ENCODE measurements at places on chromosomes 2 and 18. TPM values are rescaled to one million over a fixed set of nuclear protein-coding genes. Genes with fewer than 3 reads are reported as not detected.
A peak's percentile ranks its signal among the peaks of the same experiment; 100 is the strongest.

DNA sequence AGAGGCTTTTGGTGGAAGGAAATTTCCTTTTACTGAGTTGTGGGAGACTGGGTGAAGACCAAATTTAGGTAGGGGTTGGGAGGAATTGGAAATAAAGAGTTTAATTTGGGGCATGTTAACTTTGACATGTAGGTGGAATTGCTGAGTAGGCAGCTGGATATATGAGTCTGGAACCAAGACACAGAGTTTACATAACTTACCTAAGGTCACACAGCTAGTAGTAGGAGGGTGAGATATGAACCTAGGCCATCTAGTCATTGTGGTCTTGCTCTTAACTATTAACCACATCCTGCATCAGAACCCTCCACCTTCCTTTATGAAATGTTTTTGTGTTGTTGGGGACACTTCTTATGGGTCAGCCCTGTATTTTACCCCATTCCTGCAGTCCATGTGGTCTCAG lies 113.1 kb downstream of the ICOS start:
- no peak for DNase-seq

GRCh38 chr2:30984148-30984547 lies 154.1 kb downstream of the GALNT14 start:
- DNase-seq = no peak

DNA sequence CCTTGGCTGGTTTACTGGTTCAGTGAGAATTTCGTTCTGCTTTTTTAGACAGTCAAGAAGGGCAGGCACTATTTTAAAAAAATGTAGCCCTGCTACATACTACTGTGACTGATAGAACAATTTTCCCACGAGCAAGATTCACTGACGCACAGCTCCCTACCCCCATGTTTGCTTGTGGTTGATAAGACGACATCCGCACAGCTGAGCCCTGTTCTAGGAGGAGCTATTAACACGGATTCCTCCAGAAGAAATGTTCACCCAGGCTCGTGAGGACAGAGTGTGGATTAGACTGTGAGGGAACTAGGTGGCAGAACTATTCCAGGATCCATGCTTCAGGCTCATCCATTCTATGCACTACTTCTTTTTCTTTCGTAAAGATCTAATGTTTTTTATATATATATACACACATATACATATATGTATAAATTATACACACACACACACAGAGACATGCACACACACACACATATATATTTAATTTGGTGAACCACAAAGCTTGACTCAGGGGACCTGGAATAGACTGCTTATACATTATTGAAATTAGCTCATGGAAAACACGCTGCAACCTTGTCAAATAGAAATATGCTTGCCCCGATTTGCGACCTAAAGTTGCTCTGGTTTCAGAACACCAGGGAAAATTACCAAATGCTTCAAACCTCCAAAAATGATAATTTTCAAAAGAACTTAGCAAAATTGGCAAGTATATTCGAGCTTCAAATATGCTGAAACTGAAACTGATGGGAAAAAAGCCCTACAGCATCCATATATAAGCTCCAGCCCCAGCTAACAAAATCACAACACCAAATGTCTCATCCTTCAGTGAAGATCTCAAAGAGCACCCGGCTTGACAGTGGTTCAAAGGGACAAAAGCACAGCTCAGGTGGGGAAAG lies 370.4 kb downstream of the SOCS6 start:
- DNase-seq = no peak

- DNase-seq = no peak
Observed at GRCh38 chr2:196241175-196241574, 69.8 kb upstream of the STK17B start.

DNA sequence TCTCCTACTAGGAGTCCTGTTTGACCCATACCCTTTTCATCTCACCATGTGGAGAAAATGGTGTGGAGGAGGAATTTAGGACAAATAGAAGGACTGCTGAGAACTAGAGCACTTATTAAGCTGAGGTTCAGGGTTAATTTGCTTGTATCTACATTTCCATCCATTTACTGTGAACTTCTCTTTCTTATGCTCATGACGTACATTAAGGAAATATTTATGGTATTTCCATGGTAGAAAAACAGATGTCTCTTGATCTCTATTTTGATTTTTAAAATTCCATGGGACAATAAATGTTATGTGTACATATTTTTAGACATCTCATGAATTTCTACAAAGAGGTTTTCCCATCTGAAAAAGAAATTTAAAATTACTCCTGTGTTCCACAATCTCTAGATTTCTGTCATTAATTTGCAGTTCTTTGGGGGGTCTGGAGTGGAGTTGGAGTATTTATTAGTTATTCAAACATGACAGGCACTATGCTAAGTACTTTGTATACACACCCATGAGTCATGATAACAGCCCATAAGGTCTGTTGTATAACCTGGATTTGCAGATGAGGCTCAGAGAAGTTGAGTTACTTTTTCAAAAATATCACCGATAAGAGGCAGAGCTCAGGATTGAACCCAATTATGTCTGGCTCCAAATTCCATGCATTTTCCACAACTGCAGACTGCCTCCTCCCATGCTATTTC lies 112.6 kb downstream of the COPS8 start:
- no peak for DNase-seq

GRCh38 chr2:195632856-195633572 lies 24.0 kb upstream of the SLC39A10 start:
- no peak for DNase-seq

- no peak for DNase-seq
Observed at GRCh38 chr18:12052866-12053265, 40.8 kb upstream of the ANKRD62 start.

- peak; percentile 54 for DNase-seq
Observed at GRCh38 chr2:16246911-16247310, 306.6 kb downstream of the MYCN start.

- no peak for DNase-seq
Observed at GRCh38 chr18:54260396-54261072, 8.8 kb upstream of the POLI start.

GRCh38 chr2:199485732-199486335 lies 28.1 kb upstream of the SATB2 start:
- DNase-seq = peak; percentile 86

- DNase-seq = no peak
Observed at GRCh38 chr2:27655155-27655951, 8.1 kb downstream of the SUPT7L start.

DNA sequence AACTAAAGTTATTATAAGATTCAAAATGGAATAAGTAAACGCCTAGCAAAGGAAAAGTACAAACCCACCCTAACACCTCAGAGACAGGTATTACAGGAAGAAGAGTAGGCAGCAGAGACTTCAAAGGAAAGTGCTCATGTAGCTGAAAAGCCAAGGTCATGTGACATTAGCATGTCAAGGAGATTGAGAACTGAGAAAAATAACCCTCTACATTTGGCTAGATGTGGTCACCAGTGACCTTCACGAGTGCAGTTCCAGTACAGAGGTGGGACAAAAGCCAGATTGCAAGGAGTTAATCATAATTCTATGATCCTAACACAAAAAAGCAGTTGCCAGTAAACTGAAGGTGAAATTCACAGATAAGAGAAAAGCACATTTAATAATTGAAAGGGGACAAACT lies 252.7 kb downstream of the ZEB2 start:
- no peak for DNase-seq

- DNase-seq = no peak
Observed at GRCh38 chr2:24919037-24919505, 966 bp downstream of the ADCY3 start.

GRCh38 chr2:180969124-180969523 lies 11.3 kb upstream of the UBE2E3 start:
- no peak for DNase-seq

- no peak for DNase-seq
Observed at GRCh38 chr2:28652217-28652616, 99.4 kb upstream of the PPP1CB start.

GRCh38 chr2:88097192-88097591 lies 29.6 kb downstream of the SMYD1 start:
- no peak for DNase-seq

GRCh38 chr2:218015586-218016521 lies 13.1 kb upstream of the TNS1 start:
- no peak for DNase-seq

- DNase-seq = no peak
Observed at GRCh38 chr2:9179572-9180201, 26.9 kb upstream of the ASAP2 start.

CNRIP1 gene
- total RNA-seq = 33.9 TPM

FAM228A gene
- total RNA-seq = not detected

CCT4 gene
- total RNA-seq = 130 TPM

FNDC4 gene
- total RNA-seq = 9.6 TPM

DNAJB2 gene
- 43.3 TPM for total RNA-seq

SERPINB13 gene
- total RNA-seq = not detected

EIF2B4 gene
- 50.4 TPM for total RNA-seq

CFC1 gene
- total RNA-seq = not detected

EML6 gene
- 1.1 TPM for total RNA-seq

MRPS9 gene
- 22.6 TPM for total RNA-seq

NEURL3 gene
- not detected for total RNA-seq

KIAA2012 gene
- not detected for total RNA-seq

DQX1 gene
- total RNA-seq = 0.26 TPM

NEU4 gene
- not detected for total RNA-seq

Data from osteocyte (in vitro differentiated cells).